Activated CD4-positive, alpha-beta T cell treated with anti-CD3 and anti-CD28 coated beads for 1 hour (primary cell): ENCODE measurements at places on chromosomes 5 and 9.
A peak's percentile ranks its signal among the peaks of the same experiment; 100 is the strongest.

DNA sequence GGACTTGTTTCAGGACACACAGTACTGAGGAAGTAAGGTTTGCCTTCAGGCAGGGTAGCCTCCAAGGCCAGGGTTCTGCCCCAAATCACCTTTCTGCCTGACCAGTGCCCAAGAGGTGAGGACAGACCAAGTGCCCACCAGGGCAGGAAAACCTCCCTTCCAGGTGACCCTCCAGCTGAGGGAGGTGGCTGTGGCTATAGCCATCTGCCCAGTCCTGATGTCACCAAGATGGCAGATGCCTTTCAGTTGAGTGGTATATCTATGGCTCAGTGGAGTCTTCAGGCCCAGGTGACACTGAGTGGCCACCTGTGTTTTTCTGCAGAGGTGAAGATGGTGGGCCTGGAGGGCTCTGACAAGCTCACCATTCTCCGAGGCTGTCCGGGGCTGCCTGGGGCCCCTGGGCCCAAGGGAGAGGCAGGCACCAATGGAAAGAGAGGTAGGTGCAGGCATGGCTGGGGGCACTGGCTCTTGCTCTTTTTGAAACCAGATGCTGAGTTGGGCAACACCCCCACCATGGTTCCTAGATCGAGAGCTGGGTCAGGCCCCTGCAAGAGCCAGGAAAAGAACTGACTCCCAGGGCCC, 1.7 kb downstream of the FCN2 start:
- no peak for DNase-seq

DNA sequence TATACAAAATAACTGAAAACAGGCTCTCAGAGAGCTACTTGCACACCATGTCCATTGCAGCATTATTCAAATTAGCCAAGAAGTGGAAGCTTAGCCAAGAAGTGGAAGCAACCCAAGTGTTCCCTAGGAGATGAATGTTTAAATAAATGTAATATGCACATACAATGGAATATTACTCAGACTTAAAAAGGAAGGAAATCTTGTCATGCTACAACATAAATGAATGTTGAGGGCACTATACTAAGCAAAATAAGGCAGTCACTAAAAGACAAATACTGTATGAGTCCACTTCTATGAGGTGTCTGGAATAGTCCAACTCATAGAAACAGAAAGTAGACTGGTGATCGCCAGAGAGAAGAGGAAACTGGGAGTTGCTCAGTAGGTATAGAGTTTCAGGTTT, 438.1 kb downstream of the MAT2B start:
- no peak for DNase-seq

DNA sequence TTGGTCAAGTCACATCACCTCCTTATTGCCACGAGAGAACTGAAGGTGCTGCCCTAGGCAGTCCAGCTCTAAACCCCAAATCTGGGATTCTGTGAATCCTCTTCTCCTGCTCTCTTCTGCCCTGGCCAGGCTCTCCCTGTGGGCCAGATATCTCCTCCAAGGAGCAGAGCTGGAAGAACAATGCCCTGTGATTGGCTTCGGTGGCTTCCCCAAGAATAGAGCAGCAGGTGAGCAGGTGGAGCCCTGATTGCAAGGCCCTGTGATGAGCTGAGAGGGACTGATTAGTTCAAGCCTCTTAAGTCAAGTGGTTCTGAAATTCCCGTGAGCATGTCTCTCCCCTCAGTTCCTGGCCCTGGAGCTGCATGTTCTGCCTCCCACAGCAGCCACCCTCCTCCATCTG, 175.3 kb upstream of the BRINP1 start:
- no peak for DNase-seq

DNA sequence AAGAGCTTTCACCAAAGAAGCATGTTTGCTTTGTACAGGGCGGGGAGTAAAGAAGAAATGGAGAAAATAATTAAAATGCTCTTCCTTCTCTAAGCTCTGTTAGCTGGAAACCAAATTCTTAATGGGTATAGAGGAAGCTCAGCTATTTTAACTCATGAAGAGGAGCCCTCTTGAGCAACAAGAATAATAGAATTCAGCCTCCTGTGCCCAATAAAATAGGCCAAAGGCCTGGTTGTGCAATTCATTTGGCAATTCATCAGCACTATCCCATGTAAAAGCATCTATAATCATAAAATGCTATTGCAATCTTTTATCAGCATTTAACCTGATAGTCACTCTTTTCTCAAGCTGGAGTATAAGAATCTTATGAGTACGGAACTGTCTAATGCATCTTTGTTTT, 133.6 kb upstream of the CDH6 start:
- DNase-seq = no peak

DNA sequence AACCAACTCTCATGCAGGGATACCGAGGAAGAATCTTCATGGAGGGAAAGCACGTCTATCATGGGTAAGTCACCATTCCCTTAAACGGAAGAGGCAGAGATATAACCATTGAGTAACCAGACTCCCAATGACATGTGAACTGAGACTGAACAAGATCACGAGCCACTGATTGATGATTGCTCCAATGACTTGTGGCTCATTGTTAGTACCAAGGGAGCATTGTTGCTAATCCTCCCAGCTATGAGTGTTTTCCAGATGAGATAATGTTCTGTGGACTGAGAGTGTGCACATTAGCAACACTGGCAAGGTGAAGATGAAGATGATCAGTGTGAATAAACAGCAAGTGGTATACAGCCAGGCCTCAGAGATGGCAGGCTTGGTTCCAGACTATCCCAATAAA, 219.2 kb upstream of the MAP3K1 start:
- DNase-seq = no peak

DNA sequence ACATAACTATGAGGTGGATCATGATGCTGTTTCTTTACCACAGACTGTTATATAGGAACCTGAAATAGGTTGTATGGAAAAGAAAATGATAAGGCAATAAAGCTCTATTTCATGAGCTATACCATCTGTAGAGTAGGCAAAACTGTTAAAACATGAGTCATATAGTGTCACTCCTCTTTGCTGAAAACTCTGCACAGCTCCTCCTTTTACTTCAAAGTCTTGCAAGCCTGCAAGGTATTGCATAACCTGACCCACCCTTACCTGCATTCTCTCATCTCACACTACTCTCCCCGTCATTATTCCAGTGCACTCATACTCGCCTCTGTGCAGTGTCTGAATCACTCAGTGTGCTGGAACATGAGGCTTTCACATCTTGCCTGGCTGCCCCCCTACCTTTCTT, 790.1 kb downstream of the EFNA5 start:
- DNase-seq = no peak

GRCh38 chr5:140131967-140132409, 6.3 kb downstream of the IGIP start:
- no peak for DNase-seq

- DNase-seq = peak; percentile 26
These were observed 34.7 kb downstream of the LHX3 start for GRCh38 chr9:136170006-136170901.

DNA sequence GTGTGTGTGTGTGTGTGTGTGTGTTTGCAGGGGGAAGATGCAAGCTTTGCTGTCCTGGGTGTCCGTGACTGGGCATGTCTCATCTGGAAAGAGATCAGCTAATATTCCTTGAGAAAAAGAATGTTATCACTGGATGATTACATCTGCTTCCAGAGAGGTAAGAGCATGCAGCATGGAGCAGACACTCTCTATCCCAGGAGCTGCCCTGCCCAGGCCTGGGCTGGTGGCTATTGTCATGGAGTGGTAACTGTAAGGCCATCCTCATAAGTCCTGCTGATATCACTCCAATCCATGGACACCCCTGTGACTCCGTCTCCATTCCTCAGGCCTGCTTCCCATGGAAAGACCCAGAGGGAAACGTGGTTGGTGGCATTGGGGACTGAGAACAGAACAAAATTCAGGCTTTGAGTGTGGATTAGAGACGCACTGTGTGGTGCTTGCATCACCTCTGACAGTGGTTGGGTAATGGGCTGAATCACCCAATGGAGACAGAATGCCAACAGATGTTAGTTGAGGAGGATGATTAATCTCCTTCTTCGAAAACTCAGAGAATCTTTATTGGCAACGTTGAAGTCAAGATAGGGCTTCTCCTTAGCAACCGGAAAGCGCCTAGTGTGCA, 52.0 kb upstream of the KCNIP1 start:
- no peak for DNase-seq

DNA sequence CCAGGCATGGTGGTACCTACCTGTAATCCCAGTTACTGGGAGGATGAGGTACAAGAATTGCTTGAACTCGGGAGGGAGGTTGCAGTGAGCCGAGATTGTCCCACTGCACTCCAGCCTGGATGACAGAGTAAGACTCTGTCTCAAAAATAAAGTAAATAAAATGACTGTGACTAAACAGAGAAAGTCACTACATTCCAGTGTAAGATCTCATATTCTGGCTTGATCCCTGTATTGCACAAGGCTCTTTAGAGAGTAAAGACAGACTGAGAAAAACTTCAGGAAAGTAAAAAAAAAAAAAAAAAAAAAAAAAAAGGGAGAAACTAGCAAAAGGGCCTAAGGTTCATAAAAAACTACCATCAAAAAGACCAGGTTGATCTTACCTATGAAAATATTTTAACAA, 106.6 kb upstream of the PJA2 start:
- DNase-seq = no peak

DNA sequence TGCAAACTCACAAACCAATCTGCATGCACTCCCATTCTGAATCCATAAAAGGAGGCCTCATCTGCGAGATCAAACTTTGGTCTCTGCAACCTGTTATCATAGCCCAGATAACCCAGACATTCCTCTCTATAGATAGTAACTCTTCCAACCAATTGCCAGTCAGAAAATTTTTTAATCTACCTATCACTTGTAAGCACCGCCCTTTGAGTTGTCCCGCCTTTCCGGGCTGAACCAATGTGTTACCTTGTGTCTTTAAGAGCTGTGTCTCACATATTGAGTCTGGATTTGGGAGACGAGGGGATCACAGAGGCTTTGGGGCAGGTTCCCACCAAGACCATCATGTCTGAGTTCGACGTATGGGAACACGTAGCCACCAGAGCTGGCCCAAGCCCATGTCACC, 91.1 kb upstream of the PPP1R26 start:
- DNase-seq = no peak

DNA sequence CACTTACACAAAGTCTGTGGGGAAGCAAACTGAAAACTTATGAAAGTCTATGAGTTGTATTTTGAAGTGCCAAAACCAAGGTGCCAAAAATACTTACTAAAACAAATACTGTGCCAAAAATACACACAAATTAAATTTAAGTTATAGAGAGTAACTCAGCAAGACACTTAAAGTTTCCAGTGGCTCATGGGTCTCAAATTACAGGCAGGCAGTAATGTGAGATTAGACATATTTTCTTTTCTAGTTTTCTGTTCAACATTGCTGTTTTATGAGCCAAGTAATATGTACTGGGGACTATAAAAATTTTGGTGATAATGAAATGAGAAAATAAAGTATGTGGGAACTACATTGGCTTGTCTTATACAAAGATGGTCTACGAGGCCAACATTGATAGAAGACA, 172.2 kb upstream of the SNX2 start:
- no peak for DNase-seq

- DNase-seq = no peak
These were observed 538 bp downstream of the PRRT1B start for GRCh38 chr9:131545786-131546335.

DNA sequence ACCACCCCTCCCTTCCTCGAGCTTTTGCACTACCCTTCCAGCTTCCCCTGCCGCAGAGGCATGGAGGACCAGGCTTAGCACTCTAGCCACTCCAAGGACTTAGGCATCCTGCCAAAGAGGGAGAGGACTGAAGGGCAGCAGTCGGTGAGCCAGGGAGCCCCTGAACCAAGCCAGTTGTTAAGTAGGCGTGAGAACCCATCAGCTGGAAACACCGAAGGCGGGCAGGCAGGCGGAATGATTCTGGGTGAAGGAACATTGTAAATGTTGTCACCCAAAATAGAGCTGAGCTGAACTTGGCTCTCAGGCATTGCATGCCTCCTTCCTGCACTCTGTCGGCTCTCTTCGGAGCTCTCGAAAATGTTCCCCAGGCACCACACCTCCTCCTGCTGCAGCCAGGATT, 42.8 kb downstream of the NRG2 start:
- no peak for DNase-seq

- DNase-seq = no peak
These were observed 84.7 kb downstream of the NR3C1 start for GRCh38 chr5:143318833-143319232.
